ENCODE measurements at places on chromosomes 6 and 20.
A peak's percentile ranks its signal among the peaks of the same experiment; 100 is the strongest.

GRCh38 chr20:23082846-23083552, 3.1 kb downstream of the CD93 start:
- DNase-seq, result peak; percentile 41

DNA sequence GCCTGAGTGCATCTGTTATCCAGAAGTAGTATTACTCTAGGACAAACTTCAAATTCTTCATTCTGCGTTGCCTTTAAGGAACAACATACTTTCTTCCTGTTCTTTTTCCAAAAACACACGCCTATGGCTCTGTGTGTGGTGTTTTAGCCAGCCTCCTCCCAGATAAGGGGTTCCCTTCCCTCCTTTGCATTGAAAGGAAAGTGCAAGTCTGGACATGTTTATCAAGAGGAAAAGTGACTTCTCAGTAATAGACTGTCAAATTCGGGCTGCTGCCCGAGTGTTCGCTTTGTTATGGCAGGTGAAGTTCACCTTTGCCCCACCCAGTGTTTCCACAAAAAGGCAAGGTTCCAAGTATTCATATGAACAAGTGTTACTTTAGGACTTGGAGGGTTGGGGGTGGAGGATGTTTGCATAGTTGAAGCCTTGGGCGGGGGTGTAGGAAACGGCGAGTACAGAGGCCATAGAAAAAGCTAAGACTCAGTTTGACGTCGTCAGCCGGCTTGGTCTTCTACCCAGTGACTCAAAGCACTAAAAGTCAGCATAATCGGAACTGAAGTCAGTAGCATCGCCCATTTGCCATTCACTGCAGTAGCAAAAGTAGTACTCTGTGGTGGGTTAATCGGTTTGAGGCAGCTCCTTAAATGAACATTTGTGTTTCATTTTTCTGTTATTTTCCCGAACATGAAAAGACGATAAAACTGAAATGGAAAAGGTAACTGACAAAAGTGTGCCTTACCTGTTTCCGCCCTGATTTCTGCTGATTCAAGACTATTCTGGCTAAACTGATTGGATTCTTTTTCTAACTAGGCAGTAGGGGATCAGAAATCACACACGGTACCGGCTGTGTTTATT, 12.5 kb downstream of the PRDM1 start:
- DNase-seq, result peak; percentile 33

DNA sequence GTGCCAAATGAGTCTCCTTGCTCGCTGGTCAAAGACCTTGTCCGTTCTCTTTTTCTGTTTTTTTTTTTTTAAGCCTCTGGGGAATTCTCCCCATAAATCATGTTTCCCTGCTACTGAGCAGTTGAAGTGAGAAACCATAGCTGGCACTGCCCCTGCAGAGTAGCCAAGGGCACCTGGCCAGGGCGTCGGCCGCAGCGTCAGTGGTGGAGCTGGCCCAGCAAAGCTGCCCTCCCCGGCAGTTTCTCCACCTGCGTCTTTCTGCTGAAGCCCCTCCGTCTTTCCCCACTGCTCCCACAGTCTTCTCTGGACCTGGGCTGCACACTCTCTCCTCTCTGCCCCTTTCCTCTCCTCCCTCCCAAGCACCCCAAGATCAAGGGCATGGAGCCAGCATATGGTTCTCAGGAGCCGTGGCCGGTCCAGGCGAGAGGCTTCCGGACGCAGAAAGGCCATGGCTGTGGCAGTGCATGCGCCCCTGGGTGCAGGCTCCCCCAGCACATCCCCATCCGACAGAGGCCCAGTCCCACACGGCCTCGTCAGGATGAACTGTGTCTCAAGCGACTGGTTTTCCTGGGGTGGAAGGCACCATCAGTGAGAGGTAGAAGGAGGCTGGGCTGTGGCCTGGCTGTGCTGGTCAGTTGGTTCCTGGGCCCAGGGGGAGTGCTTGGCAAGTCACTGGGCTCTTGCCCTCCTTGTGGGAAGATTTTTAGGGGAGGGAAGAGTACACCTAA, 218.1 kb downstream of the ERMARD start:
- DNase-seq, result no peak

GRCh38 chr6:150717419-150717818, 117.7 kb downstream of the PLEKHG1 start:
- DNase-seq, result no peak

- no peak for DNase-seq
Observed at GRCh38 chr20:9966966-9967365, 67.8 kb upstream of the ANKEF1 start.

DNA sequence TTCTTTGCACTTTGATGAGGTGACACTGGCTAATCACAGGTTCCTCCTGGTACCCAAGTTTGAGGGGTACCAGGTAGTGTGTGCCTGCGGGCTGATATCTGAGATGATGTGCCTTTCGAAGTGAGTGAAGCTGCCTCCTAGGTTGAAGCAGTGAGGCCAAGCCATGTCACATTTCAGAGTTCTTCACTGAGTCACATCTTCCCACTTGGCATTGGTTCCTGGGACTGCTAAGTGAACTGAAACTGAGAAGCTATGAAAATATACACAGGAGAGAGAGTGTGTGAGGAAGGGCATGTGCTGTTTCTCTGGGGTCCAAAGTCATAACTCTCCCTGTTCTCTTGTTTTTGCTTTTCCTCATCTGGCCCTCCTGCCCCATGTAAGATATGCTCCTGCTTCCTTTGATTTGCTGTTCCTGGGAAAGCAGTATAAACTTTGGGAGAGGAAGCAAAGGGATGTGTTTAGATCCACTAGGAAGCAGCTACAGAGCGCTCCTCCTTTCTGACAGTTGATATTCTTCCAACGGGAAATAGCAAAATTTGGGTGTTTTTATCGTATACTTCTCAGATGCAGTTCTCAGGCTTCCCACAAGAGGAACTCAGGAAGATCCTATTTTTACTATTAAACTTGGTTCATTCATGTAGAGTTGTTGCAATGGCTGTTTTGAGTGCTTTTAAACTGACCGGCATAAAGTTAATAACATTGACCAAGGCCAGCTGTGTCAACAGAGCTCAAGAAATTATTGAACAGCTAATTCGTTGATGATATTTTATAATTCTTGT, 153.7 kb downstream of the MOXD1 start:
- no peak for DNase-seq

- DNase-seq, result no peak
Observed at GRCh38 chr6:16979677-16980370, 122.0 kb upstream of the STMND1 start.

GRCh38 chr6:15475261-15475660, 187.6 kb downstream of the DTNBP1 start:
- DNase-seq, result no peak
